ENCODE measurements at places on chromosomes 2 and 18. TPM values are rescaled to one million over a fixed set of nuclear protein-coding genes. Genes with fewer than 3 reads are reported as not detected.

The NAT8 gene
- total RNA-seq, result not detected

The G6PC2 gene
- total RNA-seq, result not detected

The PMAIP1 gene
- 12.9 TPM for total RNA-seq

The METTL21A gene
- total RNA-seq, result 12.3 TPM

The TNFAIP6 gene
- total RNA-seq, result 26.5 TPM

The ANKRD36B gene
- total RNA-seq, result 104 TPM

The CBLN2 gene
- 2.0 TPM for total RNA-seq

The HOXD3 gene
- 9.7 TPM for total RNA-seq

The RETSAT gene
- 33.2 TPM for total RNA-seq

The ASB18 gene
- 0.79 TPM for total RNA-seq

The SERPINB3 gene
- total RNA-seq, result 49.5 TPM

The MPP4 gene
- total RNA-seq, result 0.59 TPM

The KIAA2012 gene
- total RNA-seq, result 0.10 TPM

The USP40 gene
- total RNA-seq, result 32.1 TPM

The DNER gene
- 3.3 TPM for total RNA-seq

The MALL gene
- total RNA-seq, result 7.1 TPM

The LDLRAD4 gene
- 28.2 TPM for total RNA-seq

The TXNDC2 gene
- not detected for total RNA-seq

The CHRNA1 gene
- 4.2 TPM for total RNA-seq

The PRSS56 gene
- total RNA-seq, result not detected

The ANKRD23 gene
- total RNA-seq, result 7.2 TPM

Data from skin of body (tissue), 3 donors.